ENCODE measurements at places on chromosomes 3 and 15. TPM values are rescaled to one million over a fixed set of nuclear protein-coding genes. Genes with fewer than 3 reads are reported as not detected.

- DNase-seq, result no peak
These were observed 4.2 kb downstream of the NCKIPSD start for GRCh38 chr3:48681541-48681880.

GRCh38 chr3:167246252-167246651 is 133.8 kb downstream of the ZBBX start:
- no peak for DNase-seq

DNA sequence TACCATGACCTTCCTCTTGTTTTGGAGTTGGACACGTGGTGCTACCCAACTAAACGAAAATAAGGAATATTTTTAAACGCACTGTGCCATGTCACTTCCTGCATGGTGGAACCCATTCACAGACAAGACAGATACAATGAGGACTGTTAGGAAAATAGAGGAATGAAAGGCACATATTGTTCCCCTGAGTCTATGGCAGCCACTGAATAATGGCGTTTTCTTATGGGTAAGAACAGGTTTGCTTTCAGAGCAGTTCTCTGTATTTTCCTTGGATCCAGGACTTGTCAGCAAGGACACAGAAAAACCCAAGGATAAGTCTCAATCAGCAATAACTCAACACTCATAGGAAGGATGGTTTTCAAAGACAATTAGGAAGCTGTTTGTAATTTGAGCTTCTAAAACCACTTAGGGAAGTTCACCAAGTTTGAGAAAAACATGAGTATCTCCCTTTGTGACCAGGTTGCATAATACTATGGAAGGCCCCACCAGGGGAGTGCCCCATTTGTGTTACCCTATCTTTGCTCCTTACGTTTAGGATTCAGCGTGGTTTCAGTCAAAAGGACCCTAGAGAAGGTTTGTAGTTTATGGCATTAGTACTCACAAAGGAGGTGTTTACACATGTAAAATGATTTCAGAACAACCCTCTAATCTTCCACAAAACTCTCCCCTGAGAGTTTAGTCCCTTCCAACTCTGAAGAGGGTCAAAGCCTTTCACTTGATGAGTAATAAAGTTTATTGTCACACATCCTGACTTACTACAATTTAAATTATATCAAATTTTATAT is 487.2 kb upstream of the ATP11B start:
- DNase-seq, result no peak

- peak; percentile 27 for DNase-seq
These were observed 23.0 kb upstream of the ANP32A start for GRCh38 chr15:68843425-68844311.

DNA sequence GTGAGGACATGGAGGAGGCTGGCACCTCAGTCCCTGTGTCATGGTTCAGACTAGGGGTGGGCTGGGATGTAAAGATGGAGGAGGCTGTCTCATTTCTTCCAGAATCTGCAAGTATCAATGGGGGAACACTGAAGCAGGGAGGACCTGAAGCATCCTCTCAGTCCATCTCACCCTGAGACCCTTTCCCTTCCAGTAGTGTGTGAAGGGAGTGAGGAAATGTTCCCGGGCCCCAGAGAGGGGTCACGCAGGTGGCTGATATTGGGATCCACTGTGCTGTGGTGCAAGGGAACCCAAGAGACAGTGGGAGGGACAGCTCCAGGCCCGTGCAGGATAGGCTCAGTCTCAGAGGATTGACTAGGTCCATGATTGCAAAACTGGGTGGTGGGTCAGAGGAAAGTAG is 72.2 kb upstream of the ADPGK start:
- DNase-seq, result no peak

Gene ZBTB47
- total RNA-seq, result 20.0 TPM

Gene ZIC1
- not detected for total RNA-seq

DNA sequence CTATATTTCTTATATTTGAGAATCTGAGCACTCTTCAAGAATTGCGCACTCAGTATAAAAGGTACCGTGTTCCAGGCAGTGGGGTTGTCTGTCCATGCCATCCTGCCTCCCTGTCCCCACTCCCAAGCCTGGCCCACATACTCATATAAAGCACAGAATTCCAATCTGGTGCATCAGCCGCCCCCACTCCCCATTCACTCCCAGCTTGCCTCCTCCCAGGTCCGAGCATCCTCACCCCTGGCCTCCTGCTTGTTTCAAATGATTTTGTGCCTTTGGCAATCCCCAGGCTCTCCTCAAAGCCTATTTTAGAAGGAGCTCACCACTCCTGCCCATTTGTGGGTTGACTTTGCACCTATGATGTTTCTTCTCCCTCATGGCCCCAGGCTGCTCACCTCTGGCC is 22.2 kb upstream of the IGF1R start:
- no peak for DNase-seq

Gene GOLGA6L10
- total RNA-seq, result 0.12 TPM

DNA sequence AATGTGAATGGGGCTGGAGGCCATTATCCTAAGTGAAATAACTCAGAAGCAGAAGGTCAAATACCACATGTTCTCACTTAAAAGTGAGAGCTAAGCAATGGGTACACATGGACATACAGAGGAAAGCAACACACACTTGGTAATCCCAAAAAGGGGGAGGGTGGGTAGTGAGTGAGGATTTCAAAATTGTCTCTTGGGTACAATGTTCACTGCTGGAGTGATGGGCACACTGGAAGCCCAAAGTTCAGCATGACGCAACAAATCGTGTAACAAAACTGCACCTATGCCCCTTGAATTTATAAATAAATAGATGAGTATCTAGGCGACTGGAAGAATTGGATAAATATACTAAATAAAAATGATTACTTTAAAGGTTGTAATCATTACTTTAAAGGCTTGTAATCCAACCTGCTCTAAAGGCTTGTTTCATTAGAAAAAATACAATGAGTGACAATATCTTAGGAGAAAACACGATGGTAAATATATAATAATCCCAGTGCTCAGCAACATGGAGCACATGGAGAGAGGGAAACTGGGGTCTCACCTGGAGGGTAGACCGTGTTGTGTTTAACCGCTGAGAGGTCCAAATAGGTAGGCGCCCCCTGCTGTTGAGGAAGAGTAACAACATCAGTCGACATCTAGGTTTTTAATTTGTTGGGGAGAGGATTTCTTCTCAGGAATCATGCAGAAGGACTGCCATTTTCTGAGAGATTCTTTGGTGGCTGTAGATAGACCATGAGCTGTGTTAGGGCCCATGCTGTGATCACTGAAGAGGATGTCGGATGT is 78.5 kb upstream of the ROBO1 start:
- no peak for DNase-seq

- DNase-seq, result no peak
These were observed 584.0 kb upstream of the LMCD1 start for GRCh38 chr3:7917443-7918151.

DNA sequence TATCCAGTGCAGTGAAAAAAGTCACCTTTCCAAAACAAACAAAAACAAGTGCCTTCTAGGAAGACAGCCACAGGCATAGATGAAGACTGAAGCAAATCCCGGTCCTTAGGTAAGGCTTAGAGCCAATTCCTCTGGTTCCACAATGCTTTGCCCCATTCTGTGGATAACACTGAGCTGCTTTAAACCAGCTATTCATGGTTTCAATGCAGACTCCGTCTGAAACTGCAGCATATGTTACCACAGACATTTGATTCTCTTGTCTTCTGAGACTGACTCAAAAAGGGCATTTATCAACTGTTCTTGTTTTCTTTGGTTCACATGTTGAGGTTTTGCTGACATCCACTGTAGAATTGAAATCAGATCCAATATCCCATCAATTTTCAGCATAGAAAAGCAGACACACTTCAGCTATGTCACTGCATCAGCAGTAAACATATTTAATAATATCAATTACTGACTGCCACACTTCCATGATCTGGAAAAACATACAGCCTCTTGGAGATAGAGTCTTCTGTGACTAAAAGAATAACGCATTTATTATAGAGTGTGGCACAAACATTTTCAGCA is 659.3 kb downstream of the ROBO2 start:
- DNase-seq, result no peak
